GDM1 (cell line): ENCODE measurements at places on chromosomes 16 and 17.

- DNase-seq = peak; percentile 99
These were observed 4.4 kb downstream of the FMNL1 start for GRCh38 chr17:45225964-45226530.

DNA sequence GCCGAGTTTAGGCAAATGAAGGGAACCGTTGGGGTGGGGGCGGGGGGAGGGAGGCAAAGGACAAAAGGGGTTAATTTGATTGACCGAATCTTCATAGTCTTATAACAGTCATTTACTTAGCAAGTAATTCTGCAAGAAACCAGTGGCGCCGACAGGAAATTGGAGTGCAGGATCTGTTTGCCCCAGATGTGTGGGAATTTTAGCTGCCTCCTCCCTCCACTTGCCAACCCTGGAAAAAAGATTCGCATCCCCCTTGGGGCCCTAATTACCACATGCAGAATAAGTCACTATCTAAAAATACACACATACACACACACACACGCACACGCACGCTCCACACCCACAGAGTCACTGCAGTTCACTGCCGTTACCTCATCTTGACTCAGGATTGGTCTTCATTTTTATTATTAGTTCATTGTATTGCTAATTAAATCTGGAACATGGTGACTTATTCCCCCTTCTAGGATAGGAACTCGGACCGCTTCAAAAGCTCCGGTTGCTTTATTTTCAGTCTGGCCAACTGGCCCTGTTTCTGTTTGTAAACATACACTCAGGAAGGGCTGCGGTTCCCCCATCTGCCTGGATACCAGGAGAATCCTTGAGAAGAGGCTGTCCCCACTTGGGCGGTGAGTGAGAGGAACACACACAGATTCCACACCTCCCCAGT lies 241.6 kb upstream of the SALL1 start:
- DNase-seq = no peak

- DNase-seq = no peak
These were observed 14.8 kb upstream of the ADCY7 start for GRCh38 chr16:50251375-50252081.

DNA sequence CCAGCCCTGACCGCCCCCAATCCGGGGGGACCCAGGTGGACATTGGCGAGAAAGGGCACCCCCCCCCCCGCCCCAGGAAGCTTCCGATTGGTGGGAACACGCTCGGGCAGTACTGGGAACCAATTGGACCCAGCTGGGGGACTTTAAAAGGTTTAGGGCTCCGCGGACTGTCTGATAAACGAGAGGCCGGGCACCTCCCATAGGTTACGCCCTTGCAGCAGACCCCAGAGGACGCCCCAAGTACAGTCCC lies 245 bp downstream of the TMEM256 start:
- no peak for DNase-seq

GRCh38 chr17:17052462-17053221 lies 10.4 kb downstream of the MPRIP start:
- no peak for DNase-seq

DNA sequence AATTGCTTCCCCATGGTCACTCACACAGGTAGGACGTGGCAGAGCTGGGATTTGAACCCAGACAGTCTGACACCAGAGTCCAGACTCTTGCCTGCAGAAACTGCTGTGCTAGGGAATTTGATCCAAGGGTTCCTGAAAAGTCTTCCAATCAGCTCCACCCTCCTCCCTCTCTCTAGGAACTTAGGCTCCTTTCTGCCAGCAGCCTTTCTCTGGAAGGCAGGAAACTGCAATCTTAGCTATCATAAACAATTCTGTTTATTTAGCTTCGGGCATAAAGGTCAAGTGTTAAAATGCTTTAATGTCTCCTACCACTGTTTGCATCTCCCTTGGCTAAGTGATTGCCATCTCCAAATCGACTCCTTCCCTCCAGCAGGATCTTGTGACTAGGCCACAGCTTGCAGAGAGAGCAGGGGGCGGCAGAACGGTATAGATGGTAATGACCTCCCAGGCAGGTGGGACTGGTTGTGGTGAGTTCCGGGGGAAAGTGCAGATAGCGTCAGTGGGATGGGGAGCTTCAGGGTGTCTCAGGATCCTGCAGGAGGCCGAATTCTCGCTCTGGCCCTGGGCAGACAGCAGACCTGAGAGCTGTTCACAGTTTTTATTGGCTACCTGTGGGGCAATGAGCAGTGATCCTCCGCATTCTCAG lies 882.4 kb upstream of the EEF2KMT start:
- no peak for DNase-seq

DNA sequence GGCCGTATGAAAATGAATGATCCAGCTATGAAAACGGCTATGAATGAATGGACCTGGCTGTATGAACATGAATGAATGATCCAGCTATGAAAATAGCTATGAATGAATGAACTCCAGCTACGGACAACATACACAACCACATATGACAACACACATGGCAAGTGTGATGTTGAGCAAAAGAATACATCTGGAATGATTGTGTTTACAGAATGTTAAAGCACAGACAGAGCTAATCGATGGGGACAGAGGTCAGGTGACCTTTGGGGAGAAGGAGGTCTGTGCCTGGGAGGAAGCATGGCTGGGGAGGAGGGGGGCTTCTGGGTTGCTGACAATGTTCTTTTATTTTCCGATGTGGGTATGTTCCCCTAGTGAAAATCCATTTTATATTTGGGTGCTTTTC lies 174.0 kb upstream of the WSCD1 start:
- DNase-seq = no peak

- DNase-seq = no peak
These were observed 30.2 kb downstream of the CDRT4 start for GRCh38 chr17:15437303-15437635.

GRCh38 chr17:71937914-71938313 lies 182.9 kb upstream of the SOX9 start:
- DNase-seq = no peak

DNA sequence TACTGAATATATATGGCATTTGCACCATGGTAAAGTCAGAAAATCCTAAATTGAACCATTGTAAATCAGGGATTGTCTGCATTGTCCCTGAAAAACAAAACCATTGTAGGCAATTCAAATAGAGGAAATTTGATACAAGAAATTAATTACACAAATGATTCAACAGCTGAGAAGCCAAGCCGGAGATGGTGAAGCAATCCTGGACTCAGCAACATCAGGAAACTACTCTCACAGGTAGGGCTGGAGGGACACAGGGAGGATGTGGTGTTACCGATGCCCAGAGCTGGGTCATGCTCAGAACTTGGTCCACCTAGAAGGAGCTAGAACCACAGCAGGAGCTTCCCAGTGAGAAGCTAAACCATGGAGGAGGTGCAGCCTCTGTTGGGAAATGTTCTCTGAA lies 18.5 kb upstream of the SCNN1B start:
- no peak for DNase-seq

GRCh38 chr17:44543905-44544523 lies 13.3 kb upstream of the FZD2 start:
- no peak for DNase-seq

- DNase-seq = no peak
These were observed 21.5 kb downstream of the TRAP1 start for GRCh38 chr16:3695610-3696369.

- no peak for DNase-seq
These were observed 11.3 kb downstream of the TBC1D16 start for GRCh38 chr17:80024206-80024972.

- no peak for DNase-seq
These were observed 285.2 kb downstream of the CPPED1 start for GRCh38 chr16:12518241-12519175.

GRCh38 chr16:89157778-89158177 lies 13.8 kb upstream of the CDH15 start:
- DNase-seq = no peak

DNA sequence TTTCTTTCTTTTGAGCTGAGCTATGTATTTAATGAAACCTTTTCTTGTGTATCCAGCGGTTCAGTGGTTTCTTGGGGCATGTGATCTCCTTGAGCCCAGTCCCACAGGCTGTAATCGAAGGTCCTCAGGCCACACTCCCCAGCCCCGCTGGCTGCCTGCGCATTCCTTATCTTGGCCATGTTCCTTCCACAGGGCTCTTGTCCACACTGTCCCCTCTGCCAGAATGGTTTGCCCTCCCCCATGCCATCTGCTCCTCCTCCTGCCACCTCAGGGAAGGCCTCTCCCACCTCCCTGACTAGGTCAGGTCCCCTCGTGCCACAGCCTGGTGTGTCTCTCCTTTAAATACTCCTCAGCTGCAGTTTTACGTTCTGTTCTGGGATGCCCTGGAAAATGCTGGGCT lies 12.1 kb upstream of the NLRC5 start:
- DNase-seq = no peak

GRCh38 chr16:56669005-56669839 lies at the start of gene MT1H:
MT1H (plus strand) TSS chr16:56669814; CDS start chr16:56669885, 71 bp downstream.
- DNase-seq = no peak

DNA sequence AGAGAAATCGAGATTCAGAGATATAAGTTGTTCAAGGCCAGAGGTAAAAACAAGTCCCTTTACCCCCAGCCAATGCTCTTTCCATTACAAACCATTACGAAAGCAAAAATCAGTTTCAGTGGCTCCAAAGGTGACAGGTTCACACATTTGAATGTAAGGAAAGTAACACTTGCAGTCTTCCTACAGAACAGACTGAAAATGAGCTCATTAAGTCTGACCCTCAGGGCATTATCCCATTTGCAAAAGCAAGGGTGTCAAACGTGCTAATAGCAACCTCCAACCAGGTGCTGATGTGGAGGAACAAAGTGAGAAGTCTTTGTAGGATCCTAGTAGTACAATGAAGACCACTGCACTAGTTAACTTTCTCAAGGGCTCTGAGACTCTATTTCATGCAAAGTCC lies 65.2 kb downstream of the XPO6 start:
- no peak for DNase-seq

- DNase-seq = no peak
These were observed 106.4 kb downstream of the IRX5 start for GRCh38 chr16:55037046-55037445.

GRCh38 chr17:59353106-59353854 lies 21.8 kb downstream of the YPEL2 start:
- no peak for DNase-seq

DNA sequence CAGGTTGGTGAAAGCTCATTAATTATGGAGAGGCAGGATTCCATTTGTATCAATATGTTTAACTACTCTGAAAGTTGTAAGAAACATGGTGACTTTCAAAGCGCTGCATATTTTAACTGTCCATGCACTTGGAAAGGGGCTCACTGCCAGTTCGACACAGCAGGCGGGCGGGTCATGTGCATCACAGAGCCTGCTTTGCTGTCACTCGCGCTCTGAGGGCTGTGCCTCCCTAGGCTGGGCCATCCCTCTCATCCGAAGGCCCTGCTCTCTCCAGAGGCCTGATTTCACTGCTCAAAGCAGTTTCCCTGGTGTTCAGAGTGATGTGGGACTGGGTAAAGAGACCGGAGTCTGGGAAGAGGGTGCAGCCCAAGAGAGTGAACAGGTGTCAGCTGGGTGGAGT lies 422.0 kb upstream of the MON1B start:
- no peak for DNase-seq

- DNase-seq = no peak
These were observed 11.7 kb downstream of the COX11 start for GRCh38 chr17:54956791-54957190.

DNA sequence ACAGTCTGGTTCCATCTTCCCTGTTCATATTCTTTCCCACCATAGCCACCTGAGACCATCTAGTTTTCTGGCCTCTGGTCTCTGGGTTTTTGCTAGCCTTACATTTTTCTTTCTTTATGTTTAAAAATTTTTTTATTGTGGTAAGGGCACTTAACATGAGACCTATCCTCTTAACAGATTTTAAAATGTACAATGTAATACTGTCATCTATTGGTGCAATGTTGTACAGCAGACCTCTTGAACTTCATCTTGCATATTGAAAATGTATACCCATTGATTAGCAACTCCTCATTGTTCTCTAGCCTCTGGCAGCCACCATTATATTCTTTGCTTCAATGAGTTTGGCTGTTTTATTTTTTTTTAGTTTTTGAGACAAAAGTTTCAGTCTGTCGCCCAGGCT lies 39.2 kb downstream of the ITGAM start:
- no peak for DNase-seq

DNA sequence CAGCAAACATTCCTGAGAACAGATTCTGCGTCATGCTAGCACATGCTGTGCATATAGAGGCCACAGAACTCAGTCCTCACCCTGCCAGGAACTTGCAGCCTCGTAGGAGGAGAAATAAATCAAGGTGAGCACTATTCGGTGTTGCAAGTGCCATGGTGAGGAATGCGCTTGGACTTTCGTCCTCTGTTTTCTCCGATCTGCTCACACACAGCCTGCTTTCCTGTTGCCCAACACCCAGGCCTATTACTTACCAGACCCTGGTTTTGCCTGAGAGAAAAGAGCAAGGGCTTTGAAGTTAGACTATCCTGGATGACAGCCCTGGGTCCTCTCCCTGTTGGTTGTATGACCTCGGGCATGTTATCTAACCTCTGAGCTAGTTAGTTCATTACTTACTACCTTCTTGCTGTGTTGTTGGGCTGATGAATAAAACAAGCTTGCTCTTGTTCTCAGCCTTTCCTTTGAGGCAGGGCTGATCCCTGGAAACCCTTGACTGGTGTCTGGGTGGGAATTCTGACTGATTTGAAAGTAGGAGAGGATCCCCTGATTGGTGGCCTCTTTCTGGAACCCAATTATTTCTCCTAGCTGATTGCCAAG lies 2.9 kb downstream of the ACSF2 start:
- DNase-seq = no peak

DNA sequence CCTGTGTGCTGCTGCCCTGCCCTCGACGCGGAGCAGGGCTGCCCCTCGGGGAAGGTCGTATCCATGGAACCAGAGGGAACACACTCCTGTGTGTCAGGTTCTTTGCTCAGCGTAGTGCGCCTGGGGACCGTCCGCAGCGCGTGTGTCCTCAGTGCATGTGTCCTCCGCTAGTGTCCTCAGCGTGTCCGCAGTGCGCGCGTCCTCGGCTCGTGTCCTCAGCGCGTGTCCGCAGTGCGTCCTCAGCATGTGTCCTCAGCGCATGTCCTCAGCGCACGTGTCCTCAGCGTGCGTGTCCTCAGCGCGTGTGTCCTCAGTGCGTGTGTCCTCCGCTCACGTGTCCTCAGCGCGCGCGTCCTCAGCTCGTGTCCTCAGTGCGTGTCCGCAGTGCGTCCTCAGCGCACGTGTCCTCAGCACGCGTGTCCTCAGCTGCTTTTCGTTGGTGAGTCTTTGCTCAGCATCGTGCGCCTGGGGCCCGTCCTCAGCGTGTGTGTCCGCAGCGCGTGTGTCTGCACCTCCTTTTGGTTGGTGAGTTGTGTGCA lies 59.2 kb upstream of the ZNF750 start:
- DNase-seq = no peak

DNA sequence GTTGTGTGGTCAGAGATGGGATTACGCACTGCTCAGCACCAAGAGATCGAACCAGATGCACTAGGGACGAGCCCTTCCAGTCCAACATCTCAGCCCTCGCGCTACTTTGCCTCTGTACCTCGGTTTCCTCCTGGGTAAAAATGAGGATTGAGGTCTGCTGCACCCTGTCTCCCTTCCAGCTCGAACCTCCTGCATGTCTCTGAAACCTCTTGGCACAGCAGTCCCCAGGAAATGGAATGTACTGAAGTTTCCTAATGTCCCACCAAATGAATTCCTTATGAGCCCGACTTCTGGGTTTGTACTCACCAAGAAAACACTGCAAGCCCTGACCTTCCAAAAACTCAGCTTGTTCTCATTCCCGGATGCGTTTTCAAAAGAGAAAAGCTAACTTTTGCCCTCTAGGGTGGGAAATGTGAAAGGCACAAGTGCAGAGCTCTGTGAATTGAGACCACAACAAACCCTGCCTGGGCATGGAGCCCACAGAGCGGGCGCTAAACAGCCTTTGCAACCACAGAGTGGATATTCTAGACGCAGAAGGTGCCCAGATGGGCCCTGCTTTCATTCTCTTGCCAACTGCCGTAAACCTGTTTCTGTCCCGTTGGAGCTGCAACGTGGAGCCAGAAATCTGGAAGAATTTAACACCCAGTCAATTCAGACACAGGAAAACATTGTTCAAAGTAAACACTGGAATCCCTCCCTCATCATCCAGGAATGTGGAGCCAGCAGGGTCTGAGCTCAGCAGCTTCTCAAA lies 10.3 kb downstream of the CDRT4 start:
- no peak for DNase-seq
